Mesothelial cell of epicardium (in vitro differentiated cells): ENCODE measurements at places on chromosomes 16 and 17.

DNA sequence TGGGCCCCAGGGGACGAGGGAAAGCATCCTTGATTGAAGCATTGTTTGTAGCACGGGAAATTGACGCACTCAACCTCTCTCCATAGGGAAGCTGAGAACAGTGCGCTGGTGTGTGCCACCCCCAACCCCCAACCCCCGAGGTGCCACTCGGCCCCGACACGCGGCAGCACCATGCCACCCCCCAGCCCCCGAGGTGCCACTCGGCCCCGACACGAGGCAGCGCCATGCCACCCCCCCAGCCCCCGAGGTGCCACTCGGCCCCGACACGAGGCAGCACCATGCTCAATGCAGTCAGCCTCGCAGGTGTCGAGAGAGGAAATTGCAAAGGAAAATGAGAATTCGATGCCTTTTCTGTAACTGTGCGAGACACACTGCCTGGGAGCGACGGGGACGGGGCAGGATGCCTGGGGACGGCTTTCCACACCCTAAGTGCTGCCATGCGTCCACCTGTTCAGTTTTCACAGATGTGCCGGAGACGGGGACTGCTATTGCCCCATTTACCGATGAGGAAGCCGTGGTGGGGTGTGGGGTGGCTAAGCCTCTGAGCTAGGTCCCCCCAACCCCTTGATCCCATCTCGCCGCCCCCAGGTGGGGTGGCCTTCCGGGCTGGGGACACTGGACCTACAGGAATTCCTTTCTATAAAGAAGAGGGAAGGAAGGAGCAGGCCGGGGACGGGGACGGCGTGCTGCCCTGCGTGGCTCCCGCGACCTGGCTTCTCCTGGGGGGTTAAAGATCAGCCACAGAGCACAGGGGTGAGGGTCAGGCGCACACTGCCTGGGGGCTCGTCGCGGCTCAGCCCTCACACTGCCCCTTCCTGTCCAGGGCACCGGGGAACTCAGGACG lies 9.8 kb downstream of the CBFA2T3 start:
- no peak for DNase-seq

GRCh38 chr16:82626791-82627261 lies at the start of gene CDH13:
Gene CDH13 (plus strand): TSS chr16:82626969.
- DNase-seq: no peak

DNA sequence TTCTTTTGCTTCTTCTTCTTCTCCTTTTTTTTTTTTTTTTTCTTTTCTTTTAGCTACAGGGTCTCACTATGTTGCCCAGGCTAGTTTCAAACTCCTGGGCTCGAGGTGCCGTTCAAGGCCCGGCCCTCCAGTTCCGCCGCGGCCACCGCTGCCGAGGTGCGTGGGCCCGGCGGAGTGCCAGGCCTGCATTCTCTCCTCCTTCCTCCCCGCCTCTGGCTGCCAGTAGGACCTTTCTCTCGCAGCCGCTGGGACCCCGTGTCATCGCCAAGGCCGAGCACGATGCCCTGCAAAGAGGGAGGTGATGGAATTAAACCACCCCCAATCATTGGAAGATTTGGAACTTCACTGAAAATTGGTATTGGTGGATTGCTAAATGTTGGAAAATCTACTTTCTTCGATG lies 195.8 kb downstream of the CDRT15L2 start:
- no peak for DNase-seq

- DNase-seq: no peak
Measured at GRCh38 chr16:27838536-27839175, 224.9 kb downstream of the GSG1L start.

DNA sequence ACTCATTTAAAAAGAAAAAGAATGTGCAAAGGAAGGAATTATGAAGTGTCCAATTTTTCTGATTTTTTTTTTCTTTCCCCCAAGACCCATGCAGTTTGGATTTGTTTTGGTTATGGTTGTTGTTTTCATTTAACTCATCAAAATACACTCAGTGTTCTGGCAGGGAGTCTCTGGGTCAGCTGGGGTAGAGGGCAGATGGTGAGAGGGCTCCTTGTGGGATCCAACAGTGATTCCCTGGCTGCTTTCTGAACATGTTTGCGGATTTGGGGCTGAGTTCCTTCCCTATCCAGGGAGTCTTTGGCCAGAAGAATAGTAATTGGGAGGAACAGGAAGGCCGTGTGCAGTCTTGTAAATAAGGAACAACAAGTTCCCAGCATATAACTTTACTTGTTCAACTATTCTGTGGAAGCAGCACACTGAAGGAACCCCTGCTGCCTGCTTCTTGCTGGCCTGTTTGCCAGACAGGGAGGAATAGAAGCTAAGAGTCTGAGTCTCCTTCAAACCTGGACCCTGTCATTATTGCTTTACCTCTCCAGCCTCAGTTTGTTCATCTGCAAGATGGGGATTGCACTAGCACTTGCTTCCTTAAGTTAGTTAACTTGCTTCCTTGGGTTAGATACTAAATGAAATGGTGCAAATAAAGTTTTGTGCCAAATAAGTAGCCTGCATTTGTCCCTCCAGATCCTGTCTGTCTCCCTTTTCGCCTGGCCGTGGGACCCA lies 32.1 kb downstream of the C17orf67 start:
- no peak for DNase-seq

GRCh38 chr17:39979893-39980350 lies 685 bp upstream of the PSMD3 start:
- DNase-seq: no peak

DNA sequence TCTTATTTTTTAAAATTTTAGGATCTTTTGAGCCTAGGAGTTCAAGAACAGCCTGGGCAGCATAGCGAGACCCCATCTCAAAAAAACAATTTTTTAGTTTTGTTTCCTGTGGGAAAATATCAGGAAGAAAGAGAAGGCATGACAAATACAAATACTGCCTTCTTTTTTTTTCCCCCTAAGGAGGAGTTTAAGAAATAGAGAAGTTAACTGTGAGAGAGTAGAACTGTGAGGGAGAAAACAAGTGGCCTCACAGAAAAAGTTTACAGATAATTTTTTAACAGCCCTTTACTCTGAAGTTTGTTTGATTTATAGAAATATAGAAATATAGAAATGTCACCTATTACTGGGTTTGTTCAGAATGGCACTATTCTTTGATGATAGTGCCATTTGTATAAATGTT lies 21.1 kb downstream of the TTYH2 start:
- no peak for DNase-seq

DNA sequence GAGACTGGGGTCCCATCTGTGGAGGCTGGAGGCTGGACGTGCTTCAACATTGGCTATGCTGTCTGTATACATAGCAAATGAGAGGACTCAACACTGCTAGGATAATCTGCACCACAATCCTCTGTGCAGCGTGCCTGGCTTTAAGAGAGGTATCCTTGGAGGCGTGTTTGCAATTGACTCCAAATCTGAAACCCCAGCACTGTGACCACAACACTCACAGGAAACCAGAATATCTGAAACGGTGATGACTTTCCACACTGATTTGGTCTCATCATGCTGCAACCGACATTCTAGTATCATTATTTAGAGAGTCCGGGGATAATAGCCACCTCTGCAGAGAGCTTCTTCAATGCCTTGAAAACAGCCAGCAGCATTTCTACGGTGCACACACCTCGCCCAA lies 35.1 kb downstream of the TLE7 start:
- no peak for DNase-seq

- no peak for DNase-seq
Measured at GRCh38 chr16:17416461-17417311, 54.1 kb downstream of the XYLT1 start.

- no peak for DNase-seq
Measured at GRCh38 chr16:88649195-88649923, 1.5 kb downstream of the CYBA start.

DNA sequence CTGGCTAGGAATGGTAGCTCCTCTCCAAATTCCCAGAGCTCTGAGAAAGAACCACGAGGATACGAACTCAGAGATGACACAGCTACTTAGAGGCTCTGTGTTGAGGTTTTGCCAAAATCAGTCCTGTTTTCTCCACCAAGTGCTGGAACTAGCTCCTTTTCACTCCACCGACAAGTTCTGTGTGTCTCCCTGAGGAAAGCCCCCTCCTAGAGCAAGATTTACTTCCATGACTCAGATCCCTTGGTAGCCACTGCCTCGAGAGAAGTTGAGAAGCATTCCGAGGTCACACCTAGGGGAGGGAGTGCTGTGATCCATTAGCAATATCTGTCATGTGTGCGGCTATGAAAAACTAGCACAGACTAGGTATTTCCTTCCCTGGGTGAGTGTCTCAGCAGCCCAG lies 30.6 kb downstream of the IL21R start:
- DNase-seq: peak; percentile 34

GRCh38 chr17:57085448-57086068 lies 512 bp downstream of the AKAP1 start:
- peak; percentile 39 for DNase-seq

- no peak for DNase-seq
Measured at GRCh38 chr16:71878911-71879310, 5.1 kb downstream of the ZNF821 start.
